Inflammatory macrophage (primary cell): ENCODE measurements at places on chromosomes 1 and 21.
A peak's percentile ranks its signal among the peaks of the same experiment; 100 is the strongest.

- no peak for DNase-seq
Observed at GRCh38 chr1:47208374-47208850, 18.6 kb upstream of the PDZK1IP1 start.

DNA sequence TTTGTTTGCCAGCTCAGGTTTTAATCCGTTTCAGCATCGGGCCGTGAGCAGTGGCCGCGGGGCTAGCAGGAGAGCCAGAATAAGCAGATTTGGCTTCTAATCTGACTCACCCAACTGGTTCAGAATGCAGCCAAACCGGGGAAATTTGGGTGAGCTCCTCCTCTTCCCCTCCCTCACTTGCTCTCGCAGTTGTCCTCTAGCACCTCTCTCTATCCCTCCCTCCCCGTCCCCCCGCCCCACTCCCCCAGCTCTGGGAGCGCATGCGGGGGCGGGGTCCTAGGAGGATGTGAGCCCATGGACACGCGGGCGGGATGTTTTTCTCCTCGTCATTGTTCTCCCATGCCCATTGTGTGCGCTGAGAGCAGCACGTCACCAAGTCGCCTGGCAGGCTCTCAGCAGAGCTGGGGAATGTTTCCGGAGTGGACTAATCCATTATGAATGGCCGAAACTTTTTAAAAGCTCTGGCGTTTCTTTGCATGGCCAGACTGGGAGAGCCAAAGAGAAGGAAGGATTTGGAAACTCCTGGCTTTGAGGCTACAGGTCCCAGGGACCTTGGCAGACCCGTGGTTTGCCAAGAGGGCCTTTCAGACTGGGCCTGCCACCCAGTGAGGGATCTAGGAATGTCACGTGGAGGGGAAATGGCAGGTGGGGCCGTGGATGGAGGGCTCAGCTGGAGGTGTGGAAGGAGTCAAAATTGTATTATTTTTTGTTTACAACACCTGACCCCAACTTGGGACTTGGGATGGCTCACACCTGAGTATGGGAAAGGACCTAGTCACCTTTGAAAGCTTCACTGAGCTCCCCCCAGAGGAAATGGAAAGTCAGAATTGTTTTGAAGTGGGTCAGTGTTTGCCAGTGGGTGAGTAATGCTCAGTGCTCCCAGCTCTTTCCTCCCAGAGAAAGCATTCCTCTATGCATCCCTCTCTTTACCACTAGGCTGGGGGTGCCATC, 39.2 kb downstream of the CDK18 start:
- DNase-seq = peak; percentile 79

GRCh38 chr1:15848929-15849774, 1.6 kb downstream of the SPEN start:
- peak; percentile 80 for DNase-seq

- no peak for DNase-seq
Observed at GRCh38 chr1:100609849-100610248, 71.9 kb downstream of the GPR88 start.

DNA sequence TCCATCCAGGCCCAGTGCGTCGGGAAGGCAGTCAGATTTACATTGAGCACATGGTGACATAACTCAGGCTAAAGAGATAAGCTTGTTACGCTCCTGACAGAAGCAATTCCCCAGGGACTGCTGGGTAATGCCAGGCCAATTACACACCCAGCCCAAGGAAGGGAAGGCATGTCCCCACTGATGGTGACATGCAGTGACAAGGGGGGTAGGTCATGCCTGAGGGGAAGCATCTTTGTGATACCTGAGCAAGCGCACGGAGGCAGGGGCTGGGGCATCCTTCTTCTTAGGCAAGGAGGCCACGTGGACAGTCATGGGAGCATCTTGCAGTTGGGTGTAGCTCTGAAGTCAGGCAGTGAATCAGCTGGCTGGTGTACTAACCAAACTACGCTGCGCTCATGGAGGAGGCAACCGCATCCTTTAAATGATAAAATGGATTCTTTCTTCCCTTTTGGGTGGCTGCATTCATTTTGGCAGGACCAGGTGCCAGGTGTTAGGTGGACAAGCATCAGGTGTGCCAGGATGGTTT, 39.6 kb upstream of the GRIK3 start:
- DNase-seq = no peak
